Muscle of back (tissue), 13 donors: ENCODE measurements at places on chromosomes 7 and 10. TPM values are rescaled to one million over a fixed set of nuclear protein-coding genes. Genes with fewer than 3 reads are reported as not detected.

Gene TMEM72
- polyA plus RNA-seq, result not detected

Gene SPDYE5
- 3.7 TPM for polyA plus RNA-seq

Gene CALD1
- 133 TPM for polyA plus RNA-seq

DNA sequence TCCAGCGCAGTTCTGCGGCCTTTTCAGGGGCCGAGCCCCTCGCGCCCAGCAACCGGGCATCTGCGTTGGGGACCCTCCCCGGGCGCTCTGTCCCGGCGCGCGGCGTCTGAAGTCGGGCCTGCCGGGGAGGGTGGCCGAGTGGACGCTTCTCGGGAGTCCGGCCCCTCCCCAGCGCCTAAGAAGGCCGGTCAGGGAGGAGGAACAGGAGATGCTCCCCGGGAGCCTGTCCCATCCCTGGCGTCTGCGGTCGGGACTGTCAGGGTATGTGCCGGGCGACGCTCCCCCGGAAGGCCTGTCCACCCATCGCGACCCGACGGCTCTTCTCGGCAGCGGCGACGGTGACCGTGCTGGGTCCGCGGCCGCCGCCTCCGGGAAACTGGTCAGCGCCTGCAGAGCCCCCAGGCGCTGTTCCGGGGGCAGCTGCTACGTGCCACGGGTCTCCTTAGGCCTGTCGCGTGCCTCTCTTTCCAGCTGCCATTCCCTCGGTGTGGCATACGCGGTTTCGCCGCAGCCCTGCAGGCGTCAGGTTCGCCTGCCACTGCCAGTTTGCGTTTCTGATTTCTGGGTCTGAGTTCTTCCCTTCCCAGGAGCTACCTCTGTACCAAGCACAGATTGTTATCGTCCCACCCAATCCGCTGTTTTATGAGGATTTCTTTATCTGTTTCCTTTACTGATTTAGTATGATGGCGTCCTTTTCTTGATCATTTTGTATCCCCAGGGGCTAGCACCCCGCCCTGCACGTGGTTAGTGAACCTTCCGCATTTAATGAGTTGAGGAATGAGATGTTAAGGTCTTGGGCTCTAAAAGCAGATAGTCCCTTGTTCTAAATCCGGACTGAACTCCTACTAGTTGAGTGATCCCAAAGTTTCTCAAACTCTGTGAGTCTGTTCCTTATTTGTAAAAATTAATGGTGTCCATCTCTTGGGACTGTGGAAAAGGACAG, 782 bp downstream of the IFIT5 start:
- peak; percentile 64 for DNase-seq

DNA sequence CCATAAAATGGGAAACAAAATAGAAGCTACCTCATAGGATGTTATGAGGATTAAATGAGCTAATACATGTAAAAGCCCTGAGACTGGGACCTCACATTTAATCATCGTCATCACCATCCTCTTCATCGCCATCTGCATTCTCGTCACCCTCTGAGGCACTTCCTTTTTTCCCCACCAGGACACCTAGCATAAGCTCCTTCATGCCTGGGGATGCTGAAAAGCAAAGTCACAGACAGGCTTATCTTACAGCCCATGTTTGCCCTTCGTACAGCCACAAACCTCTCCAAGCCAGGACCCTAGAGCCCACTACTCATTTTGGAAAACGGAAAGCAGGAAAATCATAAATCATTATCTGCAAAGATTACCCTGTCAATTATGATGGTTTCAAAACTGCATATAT, 249.6 kb downstream of the GPAM start:
- DNase-seq, result no peak

- DNase-seq, result no peak
Measured at GRCh38 chr10:86855513-86855912, 99.1 kb downstream of the BMPR1A start.
